Brain microvascular endothelial cell (primary cell): ENCODE measurements at places on chromosomes 6 and 20.
A peak's percentile ranks its signal among the peaks of the same experiment; 100 is the strongest.

GRCh38 chr20:24753130-24753529 lies 195.9 kb upstream of the CST7 start:
- no peak for DNase-seq

GRCh38 chr6:4359108-4359730 lies 223.8 kb upstream of the ECI2 start:
- no peak for DNase-seq

- DNase-seq = no peak
These were observed 21.8 kb upstream of the LY86 start for GRCh38 chr6:6566766-6567165.

- DNase-seq = no peak
These were observed 2.8 kb downstream of the RPS6KA2 start for GRCh38 chr6:166624275-166624674.

DNA sequence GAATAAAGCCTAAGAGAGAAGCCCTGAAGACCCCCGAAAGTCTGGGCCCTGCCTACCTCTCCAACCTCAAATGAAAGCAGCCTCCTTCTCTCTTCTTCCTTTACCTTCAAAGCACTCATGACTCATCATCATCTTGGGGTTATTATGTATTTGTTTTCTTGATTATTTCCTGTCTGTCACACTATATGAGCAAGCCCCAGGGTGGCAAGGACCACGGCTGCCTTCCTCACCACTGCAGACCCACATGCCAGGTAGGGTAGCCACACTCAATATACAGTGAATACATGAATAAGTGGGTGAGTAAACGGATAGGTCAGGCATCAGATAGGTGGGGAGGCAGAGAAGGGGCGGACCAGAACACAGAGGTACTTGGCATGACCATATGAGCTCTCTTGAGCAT lies 8.8 kb downstream of the WFDC3 start:
- DNase-seq = no peak

DNA sequence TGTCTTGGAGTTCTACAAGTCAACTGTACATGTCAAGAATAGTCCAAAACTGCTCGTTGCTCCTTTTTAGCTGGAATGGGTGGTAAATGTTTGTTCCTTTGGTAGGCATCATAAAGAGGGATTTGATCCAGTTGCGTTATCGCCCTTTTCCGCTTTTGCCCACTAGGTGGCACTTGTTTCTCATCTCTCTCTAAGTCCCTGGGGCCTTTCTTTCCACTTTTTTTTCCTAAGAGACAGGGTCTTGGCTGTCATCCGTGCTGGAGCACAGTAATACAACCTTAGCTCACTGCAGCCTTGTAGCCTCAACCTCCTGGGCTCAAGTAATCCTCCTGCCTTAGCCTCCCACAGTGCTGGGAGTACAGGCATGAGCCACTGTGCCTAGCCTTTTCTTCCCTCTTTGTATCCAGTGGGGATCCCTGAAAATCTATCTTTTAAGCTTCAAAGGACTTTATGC lies 20.7 kb downstream of the GTPBP2 start:
- DNase-seq = peak; percentile 77

- DNase-seq = no peak
These were observed 26.9 kb upstream of the FOXP4 start for GRCh38 chr6:41519305-41519744.

- DNase-seq = no peak
These were observed 27.1 kb downstream of the PARD6B start for GRCh38 chr20:50758469-50758868.

- no peak for DNase-seq
These were observed 25.8 kb downstream of the HLA-A start for GRCh38 chr6:29968130-29968529.

GRCh38 chr6:166382500-166382932 lies 224 bp downstream of the MPC1 start:
- DNase-seq = no peak

- peak; percentile 22 for DNase-seq
These were observed 271.5 kb downstream of the FOXA2 start for GRCh38 chr20:22312744-22313346.

- DNase-seq = peak; percentile 15
These were observed 23.7 kb downstream of the CST1 start for GRCh38 chr20:23727016-23727415.
